ENCODE measurements at places on chromosomes 16 and 17.

DNA sequence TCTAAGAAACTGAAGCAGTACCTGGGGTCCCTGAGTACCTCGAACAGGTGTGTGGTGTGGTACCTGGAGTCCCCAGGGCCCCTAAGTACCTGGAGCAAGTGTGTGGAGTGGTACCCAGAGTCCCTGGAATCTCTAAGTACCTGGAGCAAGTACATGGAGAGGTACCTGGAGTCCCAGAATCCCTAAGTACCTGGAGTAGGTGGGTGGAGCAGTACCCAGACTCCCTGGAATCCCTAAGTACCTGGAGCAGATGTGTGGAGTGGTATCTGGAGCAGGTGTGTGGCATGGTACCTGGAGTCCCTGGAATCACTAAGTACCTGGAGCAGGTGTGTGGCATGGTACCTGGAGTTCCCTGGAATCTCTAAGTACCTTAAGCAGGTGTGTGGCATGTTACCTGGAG, 22.5 kb upstream of the MED9 start:
- DNase-seq = no peak

GRCh38 chr17:10046786-10047785, 142.0 kb upstream of the RCVRN start:
- no peak for DNase-seq

GRCh38 chr16:19644877-19645276, 73.2 kb downstream of the KNOP1 start:
- no peak for DNase-seq

DNA sequence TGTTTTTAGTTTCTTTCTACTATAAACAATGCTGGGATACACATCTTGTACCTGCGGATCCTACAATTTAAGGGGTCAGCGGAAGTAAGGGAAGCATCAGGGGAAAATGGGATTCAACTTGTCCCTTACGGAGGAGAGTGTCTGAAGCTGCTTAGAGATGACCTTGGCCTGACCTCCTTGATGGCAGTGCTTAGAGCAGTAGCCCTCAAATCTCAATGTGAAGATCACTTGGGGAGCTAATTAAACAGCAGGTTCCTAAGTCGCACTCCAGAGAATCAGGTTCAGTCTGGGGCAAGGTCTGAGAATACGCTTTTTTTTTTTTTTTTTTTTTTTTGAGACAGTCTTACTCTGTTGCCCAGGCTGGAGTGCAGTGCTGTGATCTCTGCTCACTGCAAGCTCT, 9.6 kb upstream of the METTL16 start:
- no peak for DNase-seq

DNA sequence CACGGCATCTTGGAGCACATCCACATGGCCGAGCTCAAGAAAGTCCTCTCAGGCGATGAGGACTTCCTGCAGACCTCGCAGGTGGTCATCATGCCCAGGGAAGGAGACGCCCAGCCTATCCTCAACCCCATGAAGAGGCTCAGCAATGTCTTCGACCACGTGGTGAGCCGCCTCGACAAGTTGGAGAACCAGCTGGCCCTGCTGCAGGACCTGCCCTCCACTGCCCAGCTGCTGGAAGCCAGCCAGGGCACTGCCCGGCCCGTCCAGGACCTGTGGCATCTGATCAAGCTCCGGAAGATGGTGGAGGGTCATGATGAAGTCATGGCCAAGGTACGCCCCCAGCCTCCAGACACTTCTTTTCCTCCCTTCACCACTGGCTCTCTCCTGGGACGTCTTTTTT, 440 bp downstream of the C16orf96 start:
- DNase-seq = no peak

- no peak for DNase-seq
Measured at GRCh38 chr17:81336296-81336929, 41.3 kb upstream of the SLC38A10 start.

Data from islet precursor cell (in vitro differentiated cells).